ENCODE measurements at places on chromosomes 3 and 15.

- DNase-seq: no peak
These were observed 120.0 kb downstream of the ATG7 start for GRCh38 chr3:11392014-11392859.

DNA sequence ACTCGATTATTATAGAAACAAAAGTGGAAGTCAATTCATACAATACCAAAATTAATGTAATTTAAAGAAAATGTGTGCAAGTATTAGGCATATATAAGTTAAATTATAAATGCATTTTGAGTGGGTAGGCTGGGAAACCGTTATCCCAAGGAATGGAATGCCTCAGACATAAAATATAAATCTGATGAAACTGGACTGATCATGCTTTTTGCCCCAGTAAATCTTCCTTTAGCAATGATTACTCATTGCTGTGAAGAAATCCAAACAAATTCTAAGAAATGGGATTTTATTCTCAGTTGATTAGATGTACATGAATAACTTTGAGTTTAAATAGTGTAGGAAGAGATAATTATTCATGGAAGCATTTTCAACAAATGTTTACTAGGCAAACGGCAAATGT is 185.5 kb upstream of the KCNMB2 start:
- no peak for DNase-seq

- no peak for DNase-seq
These were observed 195.7 kb upstream of the CHRNA7 start for GRCh38 chr15:31834654-31835053.

GRCh38 chr3:88712552-88712951 is 394.9 kb upstream of the EPHA3 start:
- no peak for DNase-seq

GRCh38 chr15:25937796-25938195 is 74.7 kb upstream of the ATP10A start:
- DNase-seq: no peak

- DNase-seq: no peak
These were observed 53.8 kb upstream of the SENP5 start for GRCh38 chr3:196813903-196814302.

Measured in stimulated activated CD8-positive, alpha-beta memory T cell treated with anti-CD3 and anti-CD28 coated beads, Interleukin-7, amount 100 ng/mL, for 24 hours (primary cell).